ENCODE measurements at places on chromosomes 1 and 21.

- DNase-seq, result no peak
Observed at GRCh38 chr1:8201331-8201861, 116.5 kb upstream of the SLC45A1 start.

DNA sequence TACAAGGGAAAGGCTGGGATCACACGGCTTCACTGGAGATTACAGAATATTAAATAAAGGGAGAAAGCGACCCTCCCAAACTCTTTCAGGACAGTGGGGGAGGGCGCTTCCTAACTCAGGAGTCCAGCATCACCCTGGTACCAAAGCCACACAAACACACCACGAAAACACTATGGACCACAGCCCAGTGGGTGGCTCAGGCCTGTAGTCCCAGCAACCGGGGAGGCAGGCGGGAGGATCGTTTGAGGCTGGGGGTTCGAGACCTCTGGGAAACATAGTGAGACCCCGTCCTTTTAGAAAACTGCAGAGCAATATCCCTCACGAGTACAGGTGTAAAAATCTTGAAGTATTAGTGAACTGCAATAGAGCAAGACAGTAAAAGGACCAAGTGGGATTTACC is 16.0 kb downstream of the TRIM11 start:
- no peak for DNase-seq

- DNase-seq, result no peak
Observed at GRCh38 chr21:14988760-14989159, 76.0 kb downstream of the NRIP1 start.

- no peak for DNase-seq
Observed at GRCh38 chr1:7587773-7588456, 183.2 kb upstream of the VAMP3 start.

- no peak for DNase-seq
Observed at GRCh38 chr1:247286134-247286670, 30.3 kb downstream of the VN1R5 start.

- DNase-seq, result no peak
Observed at GRCh38 chr1:89151047-89151446, 24.8 kb downstream of the GBP7 start.

DNA sequence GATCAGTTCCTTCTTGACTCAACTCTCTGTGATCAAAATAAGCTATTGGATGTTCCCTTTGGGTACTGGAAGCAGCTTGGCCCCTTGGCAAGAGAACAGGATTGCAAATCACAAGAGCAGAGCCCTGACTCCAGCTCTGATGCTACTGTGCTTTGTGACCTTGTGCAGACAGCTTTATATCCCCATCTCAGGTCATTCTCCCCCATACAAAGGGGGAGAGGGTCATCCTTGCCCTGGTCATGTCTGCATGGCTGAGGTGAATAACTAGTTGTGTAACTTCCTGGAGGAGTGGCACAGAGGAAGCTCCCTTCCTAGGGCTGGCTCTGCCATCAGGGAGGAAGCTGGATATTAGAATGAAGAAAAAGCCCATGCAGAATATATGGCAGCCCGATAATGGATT is 142.9 kb downstream of the DHRS3 start:
- no peak for DNase-seq

All from H54 (cell line).